ENCODE measurements at places on chromosomes 12 and 14. TPM values are rescaled to one million over a fixed set of nuclear protein-coding genes. Genes with fewer than 3 reads are reported as not detected.

DNA sequence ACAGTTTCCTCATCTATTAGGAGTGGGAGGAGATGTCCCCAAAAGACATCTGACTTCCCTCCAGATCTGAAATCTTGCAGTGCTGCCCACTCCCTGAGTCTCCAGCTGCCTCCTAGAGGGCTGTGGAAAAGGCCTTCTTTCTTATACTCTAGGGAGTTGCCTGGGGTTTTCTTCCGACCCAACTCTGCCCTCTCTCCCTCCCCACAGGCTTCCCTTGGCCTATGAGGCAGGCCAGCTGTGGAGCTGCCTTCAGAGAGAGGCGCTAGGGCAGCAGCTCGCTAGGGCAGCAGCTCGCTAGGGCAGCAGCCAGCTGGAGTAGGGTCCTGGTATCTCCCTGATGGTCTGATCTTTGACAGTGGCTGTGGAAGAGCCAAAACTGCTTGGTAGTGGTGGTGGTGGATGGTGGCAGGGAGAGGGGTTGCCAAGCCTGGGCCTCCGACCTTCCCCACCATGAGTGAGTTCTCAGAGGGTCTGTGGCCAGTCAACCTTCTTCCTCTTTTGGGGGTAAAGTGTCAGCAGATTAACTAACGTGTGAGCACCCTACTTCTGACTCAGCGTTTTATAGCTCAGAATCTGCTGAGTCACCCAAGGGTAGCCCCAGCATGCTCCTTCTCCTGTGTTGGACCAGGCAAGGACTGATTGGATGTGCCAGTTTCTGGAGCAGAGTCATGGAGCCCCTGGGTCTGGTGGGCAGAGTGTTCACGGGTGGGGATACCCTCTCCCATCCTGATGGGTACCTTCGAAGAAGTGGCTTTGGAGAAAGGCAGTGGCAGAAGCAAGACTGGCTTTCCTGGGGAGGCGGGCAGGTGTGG is 2.3 kb downstream of the SLC48A1 start:
- DNase-seq = no peak

GRCh38 chr14:77238996-77239395 is 32.0 kb downstream of the NGB start:
- no peak for DNase-seq

GRCh38 chr14:64728106-64728505 is 23.9 kb downstream of the PLEKHG3 start:
- DNase-seq = no peak

DNA sequence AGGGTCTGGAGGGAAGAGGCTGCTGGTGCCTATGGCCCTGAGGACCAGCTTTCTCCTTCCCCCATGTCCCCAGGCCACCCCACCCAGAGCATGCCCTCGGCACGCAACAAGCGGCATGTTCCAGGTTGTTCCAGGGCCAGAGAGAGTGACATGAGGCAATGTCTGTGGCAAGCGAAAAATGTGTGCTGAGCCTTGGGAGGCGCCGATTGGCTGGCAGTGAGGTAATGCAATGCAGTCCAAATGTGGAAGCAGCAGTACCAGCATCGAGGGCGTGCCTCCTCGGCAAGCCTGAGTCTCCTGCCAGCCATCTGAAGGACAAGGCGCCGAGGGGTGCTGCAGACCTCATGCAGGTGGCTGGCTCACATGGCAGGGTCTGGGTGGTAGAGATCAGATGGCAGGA is 423.8 kb downstream of the NRXN3 start:
- no peak for DNase-seq

DNA sequence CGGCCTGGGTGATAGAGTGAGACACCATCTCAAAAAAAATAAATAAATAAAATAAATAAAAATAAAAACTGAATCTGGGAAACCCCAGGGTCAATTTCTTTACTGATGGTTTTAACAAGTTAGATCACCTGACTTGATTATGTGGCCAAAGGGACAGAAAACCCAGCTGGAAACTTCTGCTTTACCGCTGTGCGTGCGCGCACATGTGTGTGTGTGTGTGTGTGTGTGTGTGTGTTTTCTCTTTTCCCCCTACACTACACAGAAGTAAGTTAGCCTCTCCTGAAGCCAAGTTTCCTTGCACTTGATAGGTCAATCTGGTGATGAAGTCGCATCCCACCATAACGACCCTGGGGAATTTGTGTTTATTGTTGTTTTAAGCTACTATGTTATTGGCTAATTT is 105.3 kb upstream of the AMN1 start:
- no peak for DNase-seq

- DNase-seq = no peak
These were observed 37.5 kb downstream of the RPGRIP1 start for GRCh38 chr14:21317398-21317797.

GRCh38 chr14:81211844-81212243 is 8.9 kb downstream of the GTF2A1 start:
- DNase-seq = no peak

- no peak for DNase-seq
These were observed 31.8 kb downstream of the CPM start for GRCh38 chr12:68901145-68901544.

GRCh38 chr12:120573560-120573959 is 7.6 kb downstream of the POP5 start:
- no peak for DNase-seq

Gene HOMEZ
- 6.9 TPM for total RNA-seq

Gene GALNT9
- total RNA-seq = 0.29 TPM

Gene CMTM5
- total RNA-seq = not detected
